ENCODE measurements at places on chromosomes 4 and X. TPM values are rescaled to one million over a fixed set of nuclear protein-coding genes. Genes with fewer than 3 reads are reported as not detected.

Gene RRH
- not detected for total RNA-seq

Gene BMPR1B
- total RNA-seq: 0.81 TPM

Gene MXD4
- 59.6 TPM for total RNA-seq

Gene EXOC1L
- not detected for total RNA-seq
